ENCODE measurements at places on chromosomes 13 and 19.

GRCh38 chr13:35697186-35697730 is 220.8 kb upstream of the MAB21L1 start:
- DNase-seq: no peak

DNA sequence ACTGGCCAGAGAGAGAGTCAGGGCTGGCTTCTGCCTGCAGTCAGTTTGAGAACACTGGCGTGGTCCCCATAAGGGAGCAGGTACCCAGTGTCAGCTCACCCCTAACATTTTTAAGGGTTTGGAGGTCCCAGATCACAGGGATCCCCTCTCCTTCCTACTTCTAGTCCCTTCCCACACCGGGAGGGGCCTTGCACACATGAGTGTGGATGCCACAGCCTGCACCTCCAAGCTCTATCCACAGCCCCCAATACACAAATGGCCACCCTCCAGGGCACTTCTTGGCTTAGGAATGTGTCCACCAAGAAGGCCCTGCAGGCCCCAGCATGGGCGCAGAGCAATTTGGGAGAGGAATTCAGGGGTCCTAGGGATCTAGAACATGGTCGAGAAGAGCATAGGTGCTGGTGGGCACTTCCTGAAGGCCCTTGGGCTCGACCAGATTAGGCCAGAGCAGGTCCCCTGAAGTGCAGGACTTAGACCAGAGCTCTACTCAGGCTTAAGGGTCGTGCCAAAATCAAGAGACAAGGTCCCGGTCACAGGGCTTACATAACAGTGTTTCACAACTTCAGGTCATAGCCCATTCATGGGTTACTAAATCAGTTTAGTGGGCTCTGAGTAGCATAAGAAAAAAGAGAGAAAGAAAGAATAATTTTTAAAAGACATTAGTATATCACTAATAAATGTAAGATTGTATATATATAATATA is 16.0 kb downstream of the FXYD5 start:
- no peak for DNase-seq

DNA sequence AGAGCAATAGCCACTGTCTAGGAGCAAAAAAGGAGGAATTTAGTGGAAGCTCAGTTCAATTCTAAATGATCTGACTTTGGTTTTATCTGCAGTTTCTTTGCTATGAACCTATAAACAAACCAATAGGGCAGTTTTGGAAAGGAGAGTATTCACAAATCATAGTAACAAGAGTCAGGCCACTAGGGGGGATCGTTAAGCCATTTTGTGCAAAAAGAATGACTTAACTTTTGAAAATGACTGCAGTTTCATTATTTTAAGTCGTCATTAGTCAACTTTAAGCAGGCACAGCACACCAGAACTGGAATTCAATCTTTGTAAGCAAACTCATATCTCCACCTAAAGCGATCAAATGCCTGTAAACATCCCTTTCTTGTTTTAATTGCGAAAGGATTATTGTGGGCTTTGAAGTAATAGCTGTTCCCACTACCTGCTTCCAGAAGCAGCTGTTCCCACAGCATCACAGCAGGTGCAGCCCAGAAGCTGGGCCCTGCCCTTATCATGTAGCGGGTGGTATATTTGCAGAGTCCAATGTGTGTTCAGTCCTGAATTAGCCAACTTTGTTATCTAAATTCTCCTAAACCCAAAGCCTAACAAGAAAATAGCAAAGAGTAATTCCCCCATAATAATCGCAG is 51.5 kb downstream of the SOX21 start:
- DNase-seq: no peak

GRCh38 chr13:79799059-79799867 is 318.3 kb downstream of the NDFIP2 start:
- DNase-seq: no peak

- DNase-seq: no peak
Observed at GRCh38 chr13:63124863-63125262, 1709.2 kb upstream of the PCDH20 start.

DNA sequence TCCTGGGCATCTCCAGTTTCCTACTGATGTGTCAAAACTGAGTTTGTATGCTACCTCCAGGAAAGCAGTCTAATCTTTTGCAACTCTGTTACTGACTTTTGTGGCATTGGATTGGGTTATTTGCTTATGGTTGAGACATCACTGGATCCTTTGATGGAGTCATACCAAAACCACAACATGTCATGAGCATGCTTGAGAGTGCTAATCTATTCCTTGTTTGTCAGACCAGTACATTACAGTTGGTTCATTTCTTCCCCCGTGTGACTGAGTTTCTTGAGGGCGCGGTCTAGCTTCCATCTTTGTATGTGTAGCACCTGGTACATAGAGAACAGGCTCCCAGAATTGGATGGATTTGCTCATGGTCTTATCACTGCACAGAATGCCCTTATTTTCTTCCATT is 43.2 kb downstream of the SUGT1 start:
- DNase-seq: no peak

- DNase-seq: peak; percentile 37
Observed at GRCh38 chr19:44447916-44448674, at the start of gene ZNF229. ZNF229 (minus strand) TSS chr19:44448472; CDS start chr19:44442847, 5,625 bp downstream.

- no peak for DNase-seq
Observed at GRCh38 chr13:58165617-58166016, 534.1 kb downstream of the PCDH17 start.

GRCh38 chr13:103066079-103066780 is at the start of gene SLC10A2:
SLC10A2 (minus strand) TSS chr13:103066417; CDS start chr13:103066249, 168 bp downstream.
- DNase-seq: no peak

DNA sequence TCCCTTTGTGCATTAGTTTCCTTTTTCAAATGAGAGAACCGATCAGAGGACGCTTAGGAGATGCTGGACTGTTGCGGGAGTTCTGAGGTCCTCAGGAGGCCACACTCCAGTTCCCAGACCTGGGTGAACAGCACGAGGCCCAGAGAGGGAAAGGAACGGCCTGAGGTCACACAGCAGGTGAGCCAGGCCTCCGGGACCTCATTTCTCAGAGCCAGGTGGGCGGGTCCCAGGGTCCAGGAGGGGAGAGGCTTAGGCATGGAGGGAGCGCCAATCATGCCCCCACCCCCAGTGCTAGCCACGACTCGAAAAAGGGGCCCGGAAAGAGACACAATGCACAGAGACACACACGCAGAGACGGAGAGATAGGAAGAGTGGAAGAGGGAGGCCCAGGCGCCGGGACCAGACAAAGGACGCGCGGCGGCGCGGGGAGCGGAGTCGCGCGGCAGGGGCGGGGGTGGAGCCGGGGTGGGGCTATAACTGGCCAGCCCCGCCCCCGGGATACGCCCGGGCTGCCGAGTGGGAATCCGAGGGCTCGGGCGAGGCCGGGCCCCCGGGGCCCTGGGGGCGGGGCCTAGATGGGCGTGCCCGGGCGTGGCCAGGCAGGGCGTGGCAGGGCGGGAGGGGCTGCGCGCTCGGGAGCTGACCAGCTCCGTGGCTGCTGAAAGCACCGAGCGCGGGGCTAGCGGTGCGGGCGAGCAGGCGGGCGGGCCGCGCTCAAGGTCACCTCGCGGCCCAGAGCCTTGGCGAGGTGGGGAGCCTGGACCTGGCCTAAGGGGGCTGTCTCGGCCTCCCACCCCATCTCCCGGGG is 1.6 kb downstream of the ELAVL3 start:
- DNase-seq: no peak

DNA sequence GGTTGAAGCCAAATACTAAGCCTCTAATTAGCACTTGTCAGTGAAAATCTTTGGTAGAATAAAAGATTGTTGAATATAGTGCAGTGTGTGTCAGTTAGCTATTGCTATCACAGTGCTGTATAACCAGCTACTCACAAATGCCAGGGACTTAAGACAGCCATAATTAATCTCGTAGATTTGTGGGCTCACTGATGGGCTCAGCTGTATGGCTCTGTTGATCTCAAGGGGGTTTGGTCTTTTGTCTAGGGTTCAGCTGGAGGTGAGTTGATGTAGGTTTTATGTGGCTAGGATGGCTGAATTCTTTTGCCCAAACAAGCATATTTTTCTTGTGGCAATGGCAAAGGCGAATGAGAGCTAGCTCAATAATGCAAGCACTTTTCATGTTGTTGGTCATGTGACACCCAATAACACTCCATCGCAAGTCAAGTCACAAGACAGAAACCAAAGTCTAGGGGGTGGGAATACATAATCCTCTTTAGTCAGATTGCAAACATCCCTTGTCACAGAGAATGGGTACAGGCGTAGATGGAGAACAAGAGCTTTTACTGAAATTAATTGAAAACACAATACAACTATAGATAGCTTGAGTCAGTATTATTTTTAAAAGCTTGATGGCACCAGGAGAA is 121.7 kb upstream of the EDNRB start:
- DNase-seq: no peak

DNA sequence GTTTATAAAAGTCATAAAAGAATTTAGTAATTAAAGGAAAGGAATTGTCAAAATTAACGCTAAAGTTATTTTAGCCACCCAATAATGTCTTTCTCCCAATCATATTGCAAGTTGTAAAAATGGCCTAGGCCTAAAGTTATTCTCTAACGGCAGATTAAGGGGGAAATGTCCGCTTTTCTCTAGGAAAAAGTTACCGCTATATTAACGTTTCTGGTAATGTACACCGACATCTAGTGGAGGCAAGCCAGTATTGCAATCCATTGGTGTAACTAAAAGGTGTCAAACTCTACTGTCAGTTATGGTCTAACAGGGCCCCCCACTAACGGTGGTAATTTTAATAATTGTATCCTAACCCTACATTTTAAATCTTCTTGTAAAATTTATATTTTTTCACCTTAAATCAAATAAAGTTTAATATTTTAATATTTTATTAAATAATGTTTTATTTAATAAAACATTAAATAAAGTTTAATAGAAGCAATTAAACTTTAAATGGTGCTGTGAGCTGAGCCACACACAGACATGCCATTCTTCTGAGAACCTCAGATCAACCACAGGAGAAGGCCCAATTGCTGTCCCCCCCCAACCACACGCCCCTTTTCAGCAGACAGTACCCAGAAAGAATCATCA is 35.9 kb upstream of the ZSCAN5A start:
- peak; percentile 15 for DNase-seq

DNA sequence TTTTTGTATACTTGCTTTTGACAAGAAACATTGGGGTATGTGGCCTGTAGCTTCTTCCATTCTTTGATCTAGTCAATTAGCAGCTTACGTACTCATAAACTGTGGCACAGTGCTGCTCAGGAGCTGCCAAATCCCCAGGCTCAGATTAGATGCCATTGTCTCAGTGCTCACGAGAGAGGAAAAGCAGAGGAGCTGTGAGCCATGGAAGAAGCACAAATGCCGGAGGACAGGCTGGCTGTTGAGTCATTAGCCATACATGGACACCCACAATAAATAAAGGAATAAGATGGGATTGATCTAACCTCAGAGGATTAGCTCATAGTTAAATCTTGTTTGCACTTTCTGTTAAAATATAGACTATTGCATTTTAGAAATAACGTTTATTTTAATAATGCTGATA is 121.7 kb downstream of the POSTN start:
- DNase-seq: no peak

- DNase-seq: no peak
Observed at GRCh38 chr13:112928020-112928971, 40.7 kb upstream of the MCF2L start.

DNA sequence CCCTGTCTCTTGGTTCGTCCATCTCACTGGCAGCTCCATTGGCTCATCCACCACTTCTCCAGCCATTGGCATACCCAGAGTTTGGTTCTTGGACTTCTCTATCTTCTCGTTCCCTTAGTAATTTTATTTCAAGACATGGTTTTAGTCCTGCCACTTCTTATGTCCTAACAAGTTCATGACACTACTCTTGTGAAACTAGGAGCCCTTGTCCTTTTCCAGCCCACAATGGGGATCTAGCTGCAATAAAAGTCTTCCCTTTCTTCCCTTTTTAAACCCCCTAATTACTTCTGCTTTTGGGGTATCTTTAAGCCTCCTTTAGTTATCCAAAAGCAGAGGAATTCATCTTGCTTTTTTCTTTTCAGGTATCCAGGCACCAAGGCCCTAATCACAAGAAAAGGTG is 2.9 kb upstream of the RCBTB2 start:
- no peak for DNase-seq

DNA sequence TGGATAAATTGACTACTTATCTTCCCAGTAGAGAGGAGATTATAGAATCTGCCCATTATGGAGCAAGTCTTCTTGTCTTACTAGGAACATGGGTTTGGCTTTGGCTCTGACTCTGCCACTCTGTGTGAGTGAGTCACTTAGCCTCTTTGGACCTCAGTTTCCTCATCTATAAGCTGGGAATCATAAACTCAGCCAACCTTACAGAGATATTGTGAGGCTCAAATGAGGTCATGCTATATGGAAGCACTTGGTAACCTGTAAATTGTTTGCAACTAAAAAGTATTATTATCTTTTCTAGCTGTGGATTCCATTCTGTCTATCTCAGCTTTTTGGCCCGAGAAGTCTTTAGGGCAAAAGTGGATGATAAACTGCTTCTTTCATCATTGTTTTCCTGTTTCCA is 186.8 kb upstream of the TSC22D1 start:
- no peak for DNase-seq

GRCh38 chr13:95783747-95784146 is 106.8 kb downstream of the DNAJC3 start:
- no peak for DNase-seq
